Osteocyte (in vitro differentiated cells): ENCODE measurements at places on chromosomes 1 and 21. TPM values are rescaled to one million over a fixed set of nuclear protein-coding genes. Genes with fewer than 3 reads are reported as not detected.

DNA sequence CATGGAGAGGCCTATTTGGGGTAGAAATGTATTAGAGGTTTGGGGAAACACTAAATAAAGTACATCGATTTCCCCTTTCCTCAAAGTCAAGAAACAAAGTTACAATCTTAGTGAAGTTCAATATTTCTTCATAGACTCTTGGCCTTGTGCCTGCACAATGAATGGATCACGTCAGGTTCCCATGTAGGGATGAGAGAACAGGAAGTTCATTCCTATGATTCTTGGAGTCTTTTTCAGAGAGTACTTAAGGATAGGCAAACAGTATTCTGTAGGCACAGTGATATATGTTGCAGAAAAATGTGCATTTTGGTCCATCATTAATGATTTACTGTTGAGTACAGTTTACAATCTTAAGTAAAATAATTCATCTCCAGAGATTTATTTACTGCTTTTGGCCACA lies 275.5 kb downstream of the RGS7 start:
- no peak for DNase-seq
- H3K27me3 ChIP-seq: no peaks in the 10 kb centered on the region
- H3K4me3 ChIP-seq: no peak overlapping the region
- H3K4me1 ChIP-seq: peaks cover 33% of the 10 kb centered on the region
- no peaks in the 10 kb centered on the region for H3K36me3 ChIP-seq
- H3K27ac ChIP-seq: peak overlapping the region; percentile 42

KCNE2 gene
- total RNA-seq: 0.56 TPM in 1 of 2 replicates, not detected in the other

DNA sequence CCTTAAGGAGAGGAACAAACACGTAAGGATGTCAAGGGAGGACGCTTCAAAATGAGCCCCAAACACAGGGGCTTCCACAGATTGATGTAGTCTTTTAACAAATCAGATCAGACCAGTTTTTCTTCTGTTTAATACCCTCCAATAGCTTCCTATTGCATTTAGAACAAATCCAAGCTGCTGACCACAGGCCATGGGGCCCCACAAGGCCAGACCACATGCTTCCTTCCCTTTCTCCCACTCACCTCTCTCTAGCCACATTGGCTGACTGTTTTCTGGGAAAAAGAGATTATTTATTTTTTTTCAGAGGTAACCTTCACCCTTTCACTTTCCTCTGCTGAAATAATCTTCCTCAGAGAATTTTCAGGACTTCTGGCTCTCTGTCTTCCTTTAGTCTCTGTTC lies 380.6 kb downstream of the SIPA1L2 start:
- no peaks in the 10 kb centered on the region for H3K36me3 ChIP-seq
- H3K4me3 ChIP-seq: no peak overlapping the region
- DNase-seq: no peak

FAM78B gene
- 0.16 and 0.51 TPM in 2 replicates for total RNA-seq

GRCh38 chr1:101971304-101971703 lies 25.4 kb downstream of the OLFM3 start:
- H3K4me3 ChIP-seq: no peak overlapping the region
- no peak overlapping the region for H3K27ac ChIP-seq
- H3K36me3 ChIP-seq: no peaks in the 10 kb centered on the region
- no peaks in the 10 kb centered on the region for H3K4me1 ChIP-seq

KRTAP20-4 gene
- total RNA-seq: not detected in 2 replicates

DNA sequence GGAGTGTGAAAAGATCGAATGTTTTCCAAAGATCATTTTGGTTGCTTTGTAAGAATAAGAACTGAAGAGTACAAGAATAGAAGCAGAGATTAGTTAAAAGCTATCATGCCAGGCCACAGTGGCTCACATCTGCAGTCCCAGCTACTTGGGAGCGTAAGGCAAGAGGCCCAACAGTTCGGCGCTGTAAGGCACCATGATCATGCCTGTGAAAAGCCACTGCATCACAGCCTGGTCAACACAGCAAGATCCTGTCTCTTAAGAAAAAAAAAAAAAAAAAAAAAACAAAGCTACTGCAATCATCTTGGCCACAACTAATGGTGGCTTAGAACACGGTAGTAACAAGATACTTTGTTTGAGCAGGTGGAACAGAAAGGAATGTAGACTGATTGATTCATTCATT lies 116.2 kb downstream of the EIF4G3 start:
- H3K4me1 ChIP-seq: peaks cover 26% of the 10 kb centered on the region
- no peaks in the 10 kb centered on the region for H3K27me3 ChIP-seq
- H3K27ac ChIP-seq: no peak overlapping the region
- H3K4me3 ChIP-seq: no peak overlapping the region
- peaks cover 8% of the 10 kb centered on the region for H3K36me3 ChIP-seq

- H3K4me3 ChIP-seq: no peak overlapping the region
- no peak for DNase-seq
- no peaks in the 10 kb centered on the region for H3K27me3 ChIP-seq
- peaks cover 66% of the 10 kb centered on the region for H3K36me3 ChIP-seq
Observed at GRCh38 chr21:41250519-41250918, 66.1 kb upstream of the FAM3B start.

ASCL5 gene
- not detected in 2 replicates for total RNA-seq

GRCh38 chr1:36284061-36284460 lies 22.1 kb upstream of the SH3D21 start:
- DNase-seq: no peak
- H3K27ac ChIP-seq: peak overlapping the region; percentile 38
- H3K4me3 ChIP-seq: no peak overlapping the region
- no peaks in the 10 kb centered on the region for H3K27me3 ChIP-seq
- peaks cover 14% of the 10 kb centered on the region for H3K4me1 ChIP-seq
- H3K36me3 ChIP-seq: peaks cover 24% of the 10 kb centered on the region

PRAMEF4 gene
- not detected in 2 replicates for total RNA-seq

GRCh38 chr1:66346873-66347272 lies 187.1 kb upstream of the SGIP1 start:
- no peak for DNase-seq
- H3K27ac ChIP-seq: no peak overlapping the region
- H3K4me3 ChIP-seq: no peak overlapping the region
- no peaks in the 10 kb centered on the region for H3K27me3 ChIP-seq
- H3K36me3 ChIP-seq: peaks cover 20% of the 10 kb centered on the region
